Ovary (tissue), 10 donors: ENCODE measurements at places on chromosomes 5 and 9. TPM values are rescaled to one million over a fixed set of nuclear protein-coding genes. Genes with fewer than 3 reads are reported as not detected.

OBP2B gene
- 4.6 TPM for total RNA-seq

PLK2 gene
- total RNA-seq = 29.3 TPM

SH3TC2 gene
- 0.77 TPM for total RNA-seq

- H3K27ac ChIP-seq = no peak overlapping the region
- no peak overlapping the region for H3K4me3 ChIP-seq
- H3K4me1 ChIP-seq = peaks cover 3% of the 10 kb centered on the region
- H3K36me3 ChIP-seq = no peaks in the 10 kb centered on the region
These were observed 6.1 kb downstream of the NPR2 start for GRCh38 chr9:35797311-35798109.

FAM221B gene
- not detected for total RNA-seq

DNA sequence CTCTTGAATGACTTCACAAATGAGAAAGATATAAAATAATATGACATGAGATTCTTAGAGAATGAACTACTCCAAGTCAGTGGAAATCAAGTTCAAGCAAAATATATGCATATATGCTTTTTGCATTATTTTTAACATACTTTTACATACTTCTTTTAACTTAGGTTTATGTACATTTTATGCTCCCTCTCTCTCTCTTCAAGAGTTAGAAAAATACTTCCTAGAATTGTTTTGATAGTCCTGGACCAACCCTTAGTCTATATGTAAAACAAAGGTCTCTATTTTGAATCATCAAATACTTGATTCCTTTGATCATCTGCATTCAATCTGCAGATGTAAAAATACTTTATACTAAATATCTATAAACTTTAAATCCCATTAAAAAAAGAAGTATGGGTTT lies 187.8 kb downstream of the DEPDC1B start:
- no peak for DNase-seq
- H3K4me1 ChIP-seq = no peaks in the 10 kb centered on the region
- no peak overlapping the region for H3K4me3 ChIP-seq
- H3K36me3 ChIP-seq = no peaks in the 10 kb centered on the region
- H3K27me3 ChIP-seq = no peaks in the 10 kb centered on the region

ACTL7A gene
- not detected for total RNA-seq

- peaks cover 7% of the 10 kb centered on the region for H3K4me1 ChIP-seq
- H3K4me3 ChIP-seq = no peak overlapping the region
- no peak for DNase-seq
- H3K36me3 ChIP-seq = no peaks in the 10 kb centered on the region
- H3K27me3 ChIP-seq = no peaks in the 10 kb centered on the region
These were observed 144.6 kb downstream of the CMYA5 start for GRCh38 chr5:79834098-79834753.
